RWPE1 (cell line): ENCODE measurements at places on chromosomes 16 and 17.

DNA sequence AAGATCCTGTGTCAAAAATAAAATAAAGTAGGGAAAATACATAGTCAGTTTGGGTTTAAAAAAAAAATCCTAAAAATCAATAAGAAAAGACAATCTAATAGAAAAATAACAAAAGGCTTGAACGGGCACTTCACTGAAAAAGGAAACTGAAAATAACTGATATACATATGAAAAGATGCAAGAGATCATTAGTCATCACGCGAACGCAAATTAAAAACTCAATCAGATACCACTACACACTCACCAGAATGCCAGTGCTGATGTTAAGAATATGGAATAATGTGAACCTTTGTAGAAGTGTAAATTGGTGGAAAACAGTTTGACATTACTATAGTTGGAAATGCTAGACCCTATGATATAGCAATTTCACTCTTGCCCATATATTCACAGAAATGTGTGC, 14.6 kb downstream of the GNGT2 start:
- no peak for DNase-seq

- DNase-seq = no peak
Observed at GRCh38 chr17:38906460-38907228, 18.8 kb upstream of the LASP1NB start.

DNA sequence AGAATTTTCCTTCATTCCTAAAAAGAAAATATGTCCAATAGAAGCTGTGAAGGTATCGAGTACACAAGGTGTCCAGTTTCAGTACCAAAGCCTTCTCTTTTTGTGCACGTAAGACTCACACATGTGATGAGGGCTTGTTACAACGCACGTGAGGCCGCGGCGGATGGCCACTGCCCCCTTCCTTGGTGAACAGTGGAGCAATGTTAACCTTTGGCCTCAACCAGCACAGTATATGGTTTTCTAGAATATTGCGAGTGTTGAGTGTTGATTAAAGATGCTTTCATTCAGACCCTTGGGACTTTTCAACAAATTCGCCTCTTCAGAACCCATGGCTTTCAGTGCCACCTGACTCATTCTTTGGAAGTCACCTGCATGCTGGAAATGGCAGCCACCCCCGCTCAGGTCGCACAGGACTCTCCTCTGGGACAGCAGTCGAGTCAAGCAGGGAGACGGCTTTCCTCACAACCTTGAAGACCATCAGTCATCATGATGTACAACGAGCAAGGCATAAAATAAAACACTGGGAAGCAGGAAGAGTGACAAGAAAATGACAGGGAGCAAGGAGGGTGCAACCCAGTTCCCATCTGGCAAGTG, 14.5 kb downstream of the MAP1LC3B start:
- no peak for DNase-seq

GRCh38 chr16:61580579-61580978, 455.7 kb downstream of the CDH8 start:
- no peak for DNase-seq

- DNase-seq = no peak
Observed at GRCh38 chr17:5055543-5055942, 20.3 kb upstream of the SLC52A1 start.

GRCh38 chr16:52708476-52708875, 161.5 kb upstream of the TOX3 start:
- no peak for DNase-seq

- DNase-seq = no peak
Observed at GRCh38 chr16:78425891-78426510, 326.5 kb downstream of the WWOX start.

DNA sequence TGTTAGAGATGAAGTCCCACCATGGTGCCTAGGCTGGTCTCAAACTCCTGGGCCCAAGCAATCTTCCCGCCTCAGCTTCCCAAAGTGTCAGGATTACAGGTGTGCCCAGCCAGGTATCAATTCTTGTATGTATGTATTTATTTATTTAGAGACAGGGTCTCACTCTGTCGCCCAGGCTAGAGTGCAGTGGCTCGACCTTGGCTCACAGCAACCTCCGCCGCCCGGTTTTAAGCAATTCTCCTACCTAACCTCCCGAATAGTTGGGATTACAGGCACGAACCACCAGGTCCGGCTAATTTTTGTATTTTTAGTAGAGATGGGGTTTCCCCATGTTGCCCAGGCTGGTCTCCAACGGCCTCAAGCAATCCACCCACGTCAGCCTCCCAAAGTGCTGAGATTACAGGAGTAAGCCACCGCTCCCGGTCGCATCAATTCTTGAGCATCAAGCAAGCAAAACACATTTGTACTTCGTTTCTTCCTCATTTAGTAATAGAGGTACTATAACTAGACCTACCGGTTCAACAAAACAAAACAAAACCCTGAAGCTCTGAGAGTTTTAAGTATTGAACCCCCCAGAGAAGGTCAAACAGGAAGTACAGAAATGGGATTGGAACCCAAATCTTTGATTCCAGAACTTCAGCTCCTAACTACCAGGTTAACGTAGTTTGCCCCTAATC, 1.0 kb upstream of the ZNF500 start:
- DNase-seq = no peak
